ENCODE measurements at places on chromosomes 12 and 14.

- no peak for DNase-seq
Observed at GRCh38 chr12:130835011-130835410, 4.0 kb downstream of the STX2 start.

DNA sequence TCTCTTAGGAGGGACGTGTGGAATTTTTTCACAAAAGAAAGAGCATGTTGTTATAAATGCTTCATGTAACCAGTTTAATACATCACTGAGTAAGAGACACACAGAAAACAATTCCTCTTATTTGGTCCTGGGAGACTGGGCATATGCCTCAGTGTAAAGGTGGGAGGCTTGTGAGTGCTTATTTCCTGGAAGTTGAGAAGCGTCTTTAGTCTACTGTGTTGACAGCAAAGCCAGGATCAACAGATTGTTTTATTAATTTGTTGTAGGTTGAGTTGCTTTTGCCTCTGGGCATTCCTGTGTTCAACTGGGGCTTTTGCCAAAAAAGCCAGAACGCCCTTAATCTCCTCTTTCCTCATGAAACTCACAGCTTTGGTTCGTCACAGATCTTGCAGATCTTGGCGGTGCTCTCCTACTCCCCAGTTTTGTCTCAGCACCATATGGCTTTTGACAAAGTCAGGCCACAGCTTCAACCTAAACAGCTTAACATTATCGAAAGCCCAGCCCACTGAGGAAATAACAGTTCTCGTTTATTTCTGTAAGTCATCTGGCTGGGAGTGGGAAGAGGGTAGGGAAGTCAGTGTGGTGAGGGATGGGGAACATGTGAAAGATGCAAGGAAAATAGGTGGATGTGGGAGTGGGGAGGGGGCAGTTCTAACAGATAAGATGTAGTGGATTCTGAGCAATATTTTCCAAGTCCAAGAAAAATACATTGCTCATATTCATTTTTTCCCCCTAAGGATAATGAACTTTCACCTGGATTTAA is 227.2 kb downstream of the DACT1 start:
- DNase-seq = no peak

- no peak for DNase-seq
Observed at GRCh38 chr12:5428332-5429221, 3.3 kb upstream of the NTF3 start.

DNA sequence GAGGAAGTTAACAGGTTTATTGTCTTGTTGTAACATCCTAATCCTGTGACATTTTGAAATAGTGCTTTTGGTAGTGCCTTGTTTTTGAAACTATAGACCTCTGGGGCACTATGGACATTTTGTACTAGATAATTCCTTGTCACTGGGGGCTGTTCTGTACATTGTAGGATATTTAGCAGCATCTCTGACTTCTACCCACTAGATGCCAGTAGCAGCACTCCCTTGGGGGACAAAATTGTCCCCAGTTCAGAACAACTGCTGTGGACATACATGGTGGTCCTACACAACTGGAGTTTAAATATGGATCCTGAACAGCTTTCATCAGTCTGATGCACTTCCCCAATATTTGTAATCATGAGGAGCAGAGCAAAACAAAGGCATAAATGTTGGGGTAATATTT is 264.7 kb downstream of the RAD51B start:
- no peak for DNase-seq

- DNase-seq = no peak
Observed at GRCh38 chr12:109098183-109098604, 797 bp downstream of the UNG start.

- no peak for DNase-seq
Observed at GRCh38 chr14:52447236-52447635, 105.1 kb downstream of the TXNDC16 start.

GRCh38 chr14:29741909-29742401 is 185.7 kb downstream of the PRKD1 start:
- no peak for DNase-seq

- no peak for DNase-seq
Observed at GRCh38 chr14:104291123-104292000, 153.0 kb downstream of the KIF26A start.

DNA sequence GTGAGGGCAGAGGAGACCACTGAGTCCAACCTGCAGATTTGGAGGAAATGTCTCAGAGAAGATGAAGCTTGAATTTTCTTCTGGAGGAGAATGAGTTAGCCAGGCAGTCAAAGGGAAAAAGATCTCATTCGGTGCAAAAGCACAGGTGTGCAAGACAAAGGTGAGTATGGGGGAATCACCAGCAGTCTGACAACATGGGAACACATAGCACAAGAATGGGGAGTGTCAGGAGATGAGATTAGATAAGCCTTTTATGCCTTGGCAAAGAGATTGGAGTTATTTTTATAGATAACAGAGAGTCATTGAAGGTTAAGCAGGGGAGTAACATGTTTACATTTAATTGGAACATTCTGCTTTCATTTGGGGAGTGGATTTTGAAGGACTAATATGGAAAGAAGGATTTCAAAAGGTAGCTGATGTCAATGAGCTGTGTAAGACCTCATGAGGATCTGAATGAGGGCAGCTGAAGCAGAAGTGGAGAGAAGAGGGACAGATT is 171.3 kb upstream of the NTF3 start:
- no peak for DNase-seq

GRCh38 chr14:90522571-90523191 is 125.9 kb downstream of the CALM1 start:
- DNase-seq = no peak

GRCh38 chr14:22474730-22475351 is 114.2 kb downstream of the DAD1 start:
- DNase-seq = no peak

Measured in HEK293T (cell line).